ENCODE measurements at places on chromosomes 5 and 9.

GRCh38 chr5:170865622-170866021 lies 3.8 kb downstream of the RANBP17 start:
- no peak for DNase-seq

- no peak for DNase-seq
Measured at GRCh38 chr5:168663276-168664004, 84.3 kb upstream of the PANK3 start.

GRCh38 chr5:132486318-132487094 lies 4.1 kb downstream of the IRF1 start:
- DNase-seq, result peak; percentile 55

DNA sequence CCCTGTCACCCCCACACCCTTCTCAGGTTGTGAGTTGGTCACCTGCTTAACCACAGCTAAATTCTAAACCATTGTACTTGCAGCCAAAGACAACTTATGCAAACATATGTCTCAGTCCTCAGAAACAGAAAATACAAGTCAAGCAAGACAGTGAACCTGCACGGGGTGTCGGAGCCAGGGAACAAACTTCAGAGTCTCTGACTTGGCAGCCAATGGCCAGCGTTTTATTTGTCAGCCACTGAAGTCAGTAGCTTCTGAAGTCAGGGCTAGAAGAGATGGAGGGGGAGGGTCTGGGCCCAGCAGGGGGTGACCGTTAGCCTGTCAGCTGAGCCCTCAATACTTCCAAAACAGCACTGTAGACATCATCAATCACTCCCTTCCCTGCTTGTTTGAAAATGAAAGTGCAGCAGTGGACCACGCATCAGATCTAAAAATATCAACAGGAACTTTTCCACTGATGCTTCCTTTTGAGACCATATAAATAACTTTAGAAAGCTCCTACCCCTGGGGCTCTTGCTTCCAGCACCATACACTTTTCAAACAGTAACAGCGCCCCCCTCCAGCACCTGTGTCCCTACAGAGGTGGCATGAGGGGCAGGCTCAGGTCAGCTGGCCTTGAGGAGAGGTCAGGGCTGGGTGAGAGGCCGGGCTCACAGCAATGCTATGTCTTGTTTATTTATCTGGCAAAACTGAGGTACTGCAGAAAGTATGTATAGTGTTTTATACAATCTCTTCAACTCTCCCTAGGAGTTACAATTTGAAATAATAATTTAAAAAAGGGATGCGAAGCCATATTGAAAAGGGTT lies 142.5 kb downstream of the ACER2 start:
- DNase-seq, result no peak

DNA sequence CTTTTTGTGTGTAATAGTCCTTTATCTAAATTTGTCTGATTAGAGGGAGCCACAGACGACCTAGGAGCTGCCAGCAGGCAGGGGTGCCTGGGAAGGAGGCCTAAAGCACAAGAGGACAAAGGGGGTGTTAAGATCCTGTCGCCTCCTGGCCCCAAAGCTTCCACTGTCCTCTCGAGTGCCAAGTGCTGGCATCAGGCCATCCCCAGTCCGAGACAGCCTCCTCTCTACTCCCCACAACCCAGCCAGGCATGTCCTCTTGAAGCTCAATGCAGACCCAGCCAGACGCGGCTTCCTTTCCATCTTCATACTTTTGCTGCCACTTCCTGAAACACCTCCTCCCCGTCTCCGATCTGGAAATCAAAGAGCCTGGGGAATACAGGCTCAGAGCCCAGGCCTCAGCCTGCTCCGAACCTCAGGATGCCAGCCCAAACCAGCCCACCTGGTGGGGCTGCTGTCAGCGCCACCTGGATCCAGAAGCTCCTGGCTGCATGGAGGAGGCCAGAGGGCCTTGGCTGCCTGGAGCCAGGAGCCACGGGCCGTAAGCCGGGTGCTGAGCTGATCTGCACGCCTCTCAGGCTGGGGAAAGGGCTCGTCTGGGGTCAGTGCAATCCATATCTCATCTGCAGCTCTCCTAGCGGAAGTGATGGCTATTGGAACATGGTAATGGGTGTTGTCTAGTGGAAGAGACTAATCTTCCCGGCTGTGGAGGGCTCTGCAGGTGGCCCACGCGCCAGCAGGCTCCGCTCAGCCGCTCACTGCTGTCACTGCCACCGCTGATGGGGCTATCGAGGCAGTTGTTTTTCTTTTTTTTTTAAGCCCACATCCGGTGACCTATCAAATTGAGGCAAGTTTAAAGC lies 60.2 kb upstream of the FUBP3 start:
- no peak for DNase-seq
